ENCODE measurements at places on chromosomes 16 and 17. TPM values are rescaled to one million over a fixed set of nuclear protein-coding genes. Genes with fewer than 3 reads are reported as not detected.
A peak's percentile ranks its signal among the peaks of the same experiment; 100 is the strongest.

GPR139 gene
- total RNA-seq, result not detected

CACNG3 gene
- total RNA-seq, result not detected

PNMT gene
- not detected for total RNA-seq

FBRS gene
- total RNA-seq, result 100 TPM

KRT23 gene
- total RNA-seq, result not detected

MSLN gene
- not detected for total RNA-seq

CHST5 gene
- total RNA-seq, result not detected

BBS2 gene
- 8.4 TPM for total RNA-seq

KRT12 gene
- total RNA-seq, result not detected

C16orf96 gene
- 0.13 TPM for total RNA-seq

DNA sequence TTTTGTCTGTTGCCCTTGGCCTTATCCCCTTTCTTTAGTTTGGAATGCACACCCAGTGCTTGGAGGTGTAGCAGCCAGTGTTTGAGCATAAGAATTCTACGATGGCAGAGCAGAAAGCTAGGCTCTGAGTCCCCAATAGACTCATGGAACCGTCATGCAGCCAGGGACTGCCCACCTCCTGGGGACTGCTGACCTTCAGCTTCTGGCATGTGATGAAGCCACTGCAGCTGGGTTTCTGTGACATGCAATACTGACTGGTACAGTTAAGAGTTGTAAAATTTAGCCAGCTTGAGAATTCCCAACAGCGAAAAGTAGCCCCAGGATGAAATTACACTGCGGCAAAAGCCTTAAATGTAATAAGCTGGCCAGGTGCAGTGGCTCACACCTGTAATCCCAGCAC is 9.0 kb upstream of the MAP3K14 start:
- H3K27ac ChIP-seq, result no peak overlapping the region
- H3K4me1 ChIP-seq, result peaks cover 20% of the 10 kb centered on the region
- H3K36me3 ChIP-seq, result no peaks in the 10 kb centered on the region
- peaks cover 14% of the 10 kb centered on the region for H3K27me3 ChIP-seq
- H3K4me3 ChIP-seq, result no peak overlapping the region

DNA sequence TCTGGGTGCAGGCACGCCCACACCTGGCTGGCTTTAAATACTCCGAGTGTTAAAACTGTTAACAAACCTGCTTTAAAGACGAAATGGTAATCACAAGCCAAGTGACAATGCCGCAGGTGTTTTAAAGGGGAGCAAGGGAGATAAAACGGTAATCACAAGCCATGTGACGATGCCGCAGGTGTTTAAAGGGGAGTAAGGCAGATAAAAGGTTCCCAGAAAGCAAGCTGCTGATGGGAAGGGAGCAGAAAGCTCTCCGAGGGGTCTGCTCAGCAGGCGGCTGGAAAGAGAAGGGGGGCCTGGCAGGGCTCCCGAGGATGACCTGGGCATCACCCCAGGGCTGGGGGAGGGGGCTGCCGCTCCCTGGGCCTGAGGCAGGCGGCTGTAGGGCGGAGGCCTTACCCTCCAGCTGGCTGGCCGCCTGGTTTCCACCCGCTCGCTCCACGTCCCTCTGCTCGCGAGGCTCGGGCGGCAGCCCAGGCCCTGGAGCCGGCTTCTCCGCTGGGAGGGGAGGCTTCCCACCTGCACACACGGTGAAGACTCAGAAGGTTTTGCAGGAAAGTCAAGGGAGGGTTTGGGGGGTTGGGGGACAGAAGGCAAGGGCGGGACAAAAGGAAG is 12.1 kb downstream of the NDUFAF8 start:
- DNase-seq, result no peak
- no peaks in the 10 kb centered on the region for H3K27me3 ChIP-seq
- peaks cover 24% of the 10 kb centered on the region for H3K36me3 ChIP-seq
- no peak overlapping the region for H3K27ac ChIP-seq
- peaks cover 11% of the 10 kb centered on the region for H3K4me1 ChIP-seq
- no peak overlapping the region for H3K4me3 ChIP-seq

- H3K4me1 ChIP-seq, result no peaks in the 10 kb centered on the region
- no peak overlapping the region for H3K4me3 ChIP-seq
- H3K27me3 ChIP-seq, result no peaks in the 10 kb centered on the region
- DNase-seq, result no peak
- no peaks in the 10 kb centered on the region for H3K36me3 ChIP-seq
Observed at GRCh38 chr17:73058022-73058421, 34.5 kb downstream of the SLC39A11 start.

- no peaks in the 10 kb centered on the region for H3K36me3 ChIP-seq
- no peak for DNase-seq
- H3K4me1 ChIP-seq, result no peaks in the 10 kb centered on the region
- H3K27me3 ChIP-seq, result peaks cover 9% of the 10 kb centered on the region
- no peak overlapping the region for H3K4me3 ChIP-seq
Observed at GRCh38 chr17:51646539-51646938, 386.2 kb downstream of the UTP18 start.

DNA sequence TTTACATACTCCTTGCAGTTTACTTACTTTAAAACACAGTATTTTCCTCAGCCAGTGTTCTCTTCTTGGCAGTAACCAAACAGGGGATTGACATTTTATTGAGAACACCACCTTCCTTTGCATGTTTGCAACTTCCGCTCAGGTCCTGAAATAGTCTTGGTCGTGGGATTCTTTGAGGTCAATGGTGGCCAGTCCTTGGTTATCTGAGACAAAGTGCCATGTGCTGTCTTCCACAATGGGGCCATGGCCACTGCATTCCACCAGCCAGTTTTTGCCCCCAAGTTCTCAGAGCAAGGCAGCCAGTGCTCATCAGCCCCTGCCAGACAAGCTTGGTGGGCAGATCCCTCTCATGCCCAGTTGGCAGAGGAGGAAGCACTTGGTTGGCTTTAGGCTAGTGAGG is 22.9 kb downstream of the CMTM4 start:
- no peak overlapping the region for H3K4me3 ChIP-seq
- no peak for DNase-seq
- H3K4me1 ChIP-seq, result no peaks in the 10 kb centered on the region
- H3K27me3 ChIP-seq, result no peaks in the 10 kb centered on the region
- no peaks in the 10 kb centered on the region for H3K36me3 ChIP-seq

DNA sequence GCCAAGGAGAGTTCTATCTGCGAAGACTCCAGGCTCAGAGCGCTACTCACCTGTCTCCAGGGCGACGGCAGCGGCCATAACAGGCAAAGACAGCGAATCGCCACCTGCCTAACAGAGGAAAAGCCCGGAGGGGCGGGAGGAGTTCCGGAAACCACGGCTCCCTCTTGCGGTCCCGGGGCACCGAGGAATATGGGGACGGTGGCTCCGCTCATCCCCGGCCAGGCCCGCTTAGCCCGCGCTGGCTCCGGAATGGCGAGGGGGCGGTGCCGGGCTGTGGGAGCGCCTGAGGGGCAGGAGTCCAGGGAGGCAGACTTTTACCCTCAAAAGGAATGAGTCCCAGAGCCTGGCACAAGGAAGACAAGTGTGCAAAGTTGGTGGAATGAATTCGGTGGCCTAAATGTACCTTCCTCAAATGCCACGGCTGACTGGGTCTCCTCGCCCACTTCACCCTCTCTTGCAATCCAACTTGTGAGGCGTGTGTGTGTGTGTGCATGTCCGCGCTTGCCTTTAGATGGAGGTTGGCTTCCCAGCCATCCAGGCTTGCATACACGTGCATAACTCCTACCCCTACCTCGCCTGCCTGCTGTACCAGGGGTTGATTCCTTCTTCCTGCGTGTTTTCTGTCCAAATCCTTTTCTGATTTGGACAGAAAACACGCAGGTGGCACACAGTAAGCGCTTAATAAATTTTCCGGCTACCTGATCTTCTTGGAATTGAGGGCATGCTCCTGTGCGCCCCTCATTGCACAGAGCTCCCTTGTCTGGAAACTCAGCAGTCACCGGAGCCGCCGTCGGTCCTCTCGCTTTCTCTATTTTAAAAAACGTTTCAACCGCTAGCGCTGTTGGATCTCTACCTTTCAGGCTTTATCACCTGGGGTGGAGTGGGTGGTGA is 3.5 kb downstream of the C17orf100 start:
- H3K4me3 ChIP-seq, result peak overlapping the region; percentile 54
- H3K36me3 ChIP-seq, result peaks cover 12% of the 10 kb centered on the region
- no peak overlapping the region for H3K27ac ChIP-seq
- H3K4me1 ChIP-seq, result peaks cover 48% of the 10 kb centered on the region

DNA sequence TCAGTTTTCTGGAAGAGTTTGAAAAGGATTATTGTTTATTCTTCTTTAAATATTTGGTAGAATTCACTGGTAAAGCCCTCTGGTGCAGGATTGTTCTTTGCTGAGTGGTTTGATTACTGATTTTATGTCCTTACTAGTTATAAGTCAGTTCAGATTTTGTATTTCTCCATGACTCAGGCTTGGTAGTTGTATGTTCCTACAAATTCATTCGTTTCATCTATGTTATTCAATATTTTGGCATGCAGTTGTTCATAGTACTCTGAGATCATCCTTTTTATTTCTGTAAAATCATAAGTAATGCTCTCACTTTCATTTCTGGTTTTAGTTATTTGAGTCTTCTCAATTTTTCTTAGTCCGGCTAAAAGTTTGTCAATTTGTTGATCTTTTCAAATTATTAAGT is 58.1 kb upstream of the CRYM start:
- no peak overlapping the region for H3K27ac ChIP-seq
- H3K4me1 ChIP-seq, result no peaks in the 10 kb centered on the region
- no peaks in the 10 kb centered on the region for H3K36me3 ChIP-seq
- peaks cover 27% of the 10 kb centered on the region for H3K27me3 ChIP-seq
- no peak for DNase-seq

- peak; percentile 81 for DNase-seq
- H3K27me3 ChIP-seq, result no peaks in the 10 kb centered on the region
- peak overlapping the region; percentile 66 for H3K4me3 ChIP-seq
- peaks cover 14% of the 10 kb centered on the region for H3K36me3 ChIP-seq
- peaks cover 70% of the 10 kb centered on the region for H3K4me1 ChIP-seq
Observed at GRCh38 chr16:11621920-11622651, 35.4 kb upstream of the LITAF start.

GRCh38 chr17:49114703-49115102 is 17.9 kb upstream of the B4GALNT2 start:
- H3K36me3 ChIP-seq, result no peaks in the 10 kb centered on the region
- H3K27me3 ChIP-seq, result peaks cover 35% of the 10 kb centered on the region
- H3K4me3 ChIP-seq, result no peak overlapping the region
- DNase-seq, result no peak

DNA sequence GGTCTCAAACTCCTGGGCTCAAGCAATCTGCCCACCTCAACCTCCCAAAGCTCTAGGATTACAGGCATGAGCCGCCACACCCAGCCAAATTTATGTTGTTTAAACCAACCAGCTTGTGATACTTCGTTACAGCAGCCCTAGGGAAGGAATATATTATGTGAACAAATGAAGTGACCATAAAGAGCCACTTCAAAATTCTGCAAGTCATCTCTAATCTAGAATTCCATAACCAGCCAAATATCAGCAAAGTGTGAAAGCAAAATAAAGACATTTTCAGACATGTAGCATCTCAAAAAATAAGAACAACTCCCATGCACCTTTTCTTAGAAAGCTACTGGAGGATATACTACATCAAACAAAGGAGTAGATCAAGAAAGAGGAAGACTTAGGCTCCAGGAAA is 36.0 kb downstream of the AIPL1 start:
- H3K27me3 ChIP-seq, result peaks cover 15% of the 10 kb centered on the region
- H3K4me3 ChIP-seq, result no peak overlapping the region
- H3K27ac ChIP-seq, result no peak overlapping the region
- H3K4me1 ChIP-seq, result no peaks in the 10 kb centered on the region
- no peaks in the 10 kb centered on the region for H3K36me3 ChIP-seq

DNA sequence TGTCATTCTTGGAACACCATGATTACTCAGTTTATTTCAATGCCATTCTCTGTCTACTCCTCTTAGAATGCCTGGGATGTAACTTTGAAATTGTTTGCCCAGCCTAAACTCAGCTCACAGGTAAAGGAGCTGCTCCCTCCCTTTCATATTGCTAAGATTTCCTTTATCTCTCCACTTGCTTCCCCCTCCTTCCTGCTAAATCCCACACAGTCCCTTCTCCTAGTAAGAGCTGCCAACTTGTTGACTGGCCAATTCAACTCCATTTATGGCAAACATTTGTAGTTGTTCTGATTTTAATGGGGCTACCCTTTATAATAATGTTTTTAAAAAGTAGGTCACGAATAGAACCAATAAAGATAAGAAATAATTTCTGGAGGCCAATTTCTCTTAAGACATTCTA is 146.1 kb downstream of the SKAP1 start:
- H3K27ac ChIP-seq, result no peak overlapping the region
- DNase-seq, result no peak
- peaks cover 12% of the 10 kb centered on the region for H3K36me3 ChIP-seq
- no peaks in the 10 kb centered on the region for H3K27me3 ChIP-seq
- no peaks in the 10 kb centered on the region for H3K4me1 ChIP-seq

DNA sequence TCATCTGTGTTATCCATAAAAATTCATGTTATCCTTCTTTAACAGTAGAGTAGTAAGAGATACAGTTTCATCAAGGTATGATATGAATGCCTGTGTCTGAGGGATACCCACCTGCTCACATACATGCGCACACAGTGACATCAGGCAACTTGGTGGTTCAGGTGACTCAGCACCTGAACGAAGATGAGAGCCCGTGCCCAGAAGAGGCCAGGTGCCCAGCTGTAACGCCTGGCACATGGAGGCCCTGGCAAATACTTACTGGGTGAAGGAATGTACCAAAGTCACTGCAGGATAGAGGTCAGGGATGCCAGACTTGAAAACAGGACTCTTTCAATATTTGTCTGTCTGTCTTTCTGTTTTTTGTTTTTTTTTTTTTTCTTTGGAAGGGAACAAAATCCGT is 72.6 kb upstream of the LGALS9 start:
- no peak for DNase-seq
- H3K4me1 ChIP-seq, result peaks cover 32% of the 10 kb centered on the region
- peaks cover 34% of the 10 kb centered on the region for H3K36me3 ChIP-seq
- H3K27me3 ChIP-seq, result no peaks in the 10 kb centered on the region

DNA sequence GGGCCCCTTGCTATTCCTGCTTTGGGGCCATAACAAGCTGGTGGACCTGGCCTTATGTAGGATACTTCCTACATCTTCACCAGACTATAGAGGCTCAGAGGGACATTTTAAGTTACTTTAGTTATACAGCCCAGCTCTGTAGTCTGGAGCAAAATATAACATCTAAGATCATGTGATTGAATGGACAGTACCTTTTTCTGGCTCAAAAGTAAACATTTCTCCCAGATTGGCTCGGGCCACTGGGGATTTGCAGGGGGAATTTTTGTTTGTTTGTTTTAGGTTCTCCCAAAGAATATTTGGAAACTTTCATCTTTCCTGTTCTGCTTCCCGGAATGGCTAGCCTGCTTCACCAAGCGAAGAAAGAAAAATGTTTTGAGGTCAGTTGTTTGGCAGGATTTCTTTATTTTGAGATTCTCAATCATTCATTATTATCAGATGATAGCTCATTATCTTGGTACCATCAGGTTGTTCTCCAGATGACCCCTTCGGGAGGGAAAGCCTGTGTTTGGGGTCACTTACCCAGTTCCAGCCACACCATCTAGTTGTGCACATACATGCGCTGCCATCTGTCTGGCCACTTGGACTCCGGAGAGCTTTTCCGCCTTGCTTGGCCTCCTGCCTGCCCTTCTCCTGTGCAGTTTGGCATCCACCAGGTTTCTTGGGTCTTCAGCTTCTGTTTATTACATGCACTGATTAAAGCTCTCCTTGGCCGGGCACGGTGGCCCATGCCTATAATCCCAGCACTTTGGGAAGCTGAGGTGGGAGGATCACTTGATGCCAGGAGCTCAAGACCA is 17.2 kb downstream of the IQCK start:
- H3K4me3 ChIP-seq, result no peak overlapping the region
- no peak overlapping the region for H3K27ac ChIP-seq
- H3K36me3 ChIP-seq, result no peaks in the 10 kb centered on the region
- no peaks in the 10 kb centered on the region for H3K27me3 ChIP-seq
- H3K4me1 ChIP-seq, result no peaks in the 10 kb centered on the region
